ENCODE measurements at places on chromosomes 16 and 17.

- no peak for DNase-seq
Measured at GRCh38 chr16:57502048-57502775, 15.9 kb upstream of the DOK4 start.

DNA sequence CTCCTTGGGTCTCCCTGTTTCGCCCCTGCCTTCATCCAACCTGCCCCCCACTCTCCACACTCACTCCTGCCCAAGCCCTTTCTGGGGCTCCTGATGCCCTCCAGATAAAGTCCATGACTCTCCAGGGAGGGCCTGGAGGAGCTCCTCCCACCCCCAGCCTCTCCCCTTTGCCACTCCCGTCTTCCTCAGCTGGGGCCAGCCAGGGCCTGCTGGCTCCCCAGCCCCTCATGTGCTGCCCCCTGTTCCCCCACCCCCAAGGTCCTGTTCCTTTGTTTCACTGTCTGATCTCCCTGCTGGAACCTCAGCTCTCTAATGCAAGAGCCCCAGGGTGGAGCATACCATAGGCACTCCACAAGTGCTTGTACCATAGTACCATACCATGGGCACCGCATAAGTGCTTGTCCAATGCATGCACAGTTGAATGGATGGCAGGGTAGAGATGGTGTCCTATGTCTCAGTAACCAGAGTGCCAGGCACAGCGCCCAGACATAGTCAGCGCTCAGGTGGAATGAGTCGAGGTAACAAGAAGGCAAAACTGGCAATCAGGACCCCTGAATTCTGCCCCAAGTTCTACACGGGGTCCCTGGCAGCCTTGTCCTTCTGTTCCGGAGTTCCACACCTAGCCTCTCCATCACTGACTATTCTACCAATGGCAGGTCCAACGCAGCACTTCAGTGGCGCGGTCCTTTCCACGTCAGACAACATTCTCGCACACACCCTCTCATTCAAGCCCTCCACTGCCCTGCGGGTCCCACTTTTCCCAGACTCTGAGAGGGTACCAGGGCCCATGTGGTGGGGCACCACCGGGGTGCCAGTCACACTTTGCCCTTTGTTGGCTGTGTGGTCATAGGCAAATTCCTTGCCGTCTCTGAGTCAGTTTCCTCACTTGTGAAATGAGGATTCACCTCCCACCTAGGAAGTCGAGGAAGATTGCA, 1.4 kb downstream of the PLCD3 start:
- no peak for DNase-seq

- peak; percentile 37 for DNase-seq
Measured at GRCh38 chr17:16352303-16352666, 984 bp downstream of the CENPV start.

DNA sequence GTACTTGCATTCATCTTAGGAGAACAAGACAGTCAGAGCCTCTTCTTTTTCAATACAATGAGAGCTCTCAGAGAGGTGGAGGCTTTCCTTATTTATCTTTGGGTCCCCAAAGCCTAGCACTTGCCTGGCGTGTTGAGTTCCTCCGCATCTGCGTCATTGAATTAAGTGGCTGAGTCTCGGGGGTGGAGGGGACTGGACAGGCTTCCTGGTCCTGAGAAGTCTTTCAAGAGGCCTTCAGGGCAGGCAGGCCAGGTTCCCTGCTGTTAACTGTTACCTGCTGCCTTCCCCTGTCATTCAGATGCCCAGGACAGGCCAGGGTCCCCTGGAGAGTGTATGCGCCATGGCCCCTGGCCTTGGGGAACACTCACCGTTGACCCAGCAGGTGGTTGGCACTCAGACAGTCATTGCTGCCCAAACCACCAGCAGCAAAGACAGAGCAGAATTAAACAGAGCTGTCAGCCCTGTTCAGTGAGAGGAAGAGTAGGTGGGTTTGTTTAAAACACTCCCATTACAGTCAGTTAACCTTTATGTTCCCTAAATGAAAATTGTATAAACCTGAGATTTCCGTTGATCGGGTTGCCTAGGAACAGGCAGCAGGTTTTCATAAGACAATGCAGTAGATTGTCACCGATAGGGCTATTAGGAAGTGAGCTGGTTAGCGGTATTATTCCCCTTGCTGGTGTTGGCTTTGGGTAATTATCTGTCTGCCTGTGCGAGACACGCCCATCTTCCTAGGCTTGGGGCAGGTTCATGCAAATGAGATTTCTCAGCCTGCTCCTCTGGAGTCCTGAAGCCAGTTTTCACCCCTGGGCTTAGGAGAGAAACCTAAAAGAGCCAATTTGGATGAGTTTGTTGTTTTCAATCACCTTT, 132.7 kb downstream of the CCDC182 start:
- no peak for DNase-seq

- peak; percentile 33 for DNase-seq
Measured at GRCh38 chr16:86975445-86975844, 341.7 kb downstream of the C16orf95 start.

DNA sequence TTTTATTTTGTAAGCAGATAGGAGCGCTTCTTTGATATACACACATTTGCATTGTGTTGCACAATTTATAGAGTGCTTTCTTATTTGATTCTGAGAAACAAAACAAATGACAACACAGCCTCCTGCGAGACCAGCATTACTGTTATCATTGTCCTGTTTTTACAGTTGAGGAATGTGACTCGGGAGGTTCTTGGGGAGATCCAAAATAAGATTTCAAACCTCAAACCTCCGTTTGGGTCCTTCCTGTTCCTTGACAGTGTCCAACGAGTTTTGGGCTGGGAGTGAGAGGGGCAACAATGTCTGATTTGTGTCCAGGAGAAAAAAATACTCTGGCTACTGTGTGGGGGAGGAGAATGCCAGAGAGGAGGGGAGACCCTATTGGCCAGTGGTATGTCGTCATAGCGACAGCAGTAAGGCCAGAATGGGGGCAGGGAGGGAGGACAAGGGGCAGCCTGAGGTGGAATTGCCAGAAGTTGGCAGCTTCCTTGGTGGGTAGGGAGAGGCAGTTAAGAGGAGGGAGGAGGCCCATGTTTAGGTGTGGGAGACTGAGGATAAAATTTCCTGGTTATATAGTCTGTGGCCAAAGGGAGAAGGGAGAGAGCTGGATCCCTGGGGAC, 45.5 kb downstream of the TMEM132E start:
- DNase-seq: no peak

DNA sequence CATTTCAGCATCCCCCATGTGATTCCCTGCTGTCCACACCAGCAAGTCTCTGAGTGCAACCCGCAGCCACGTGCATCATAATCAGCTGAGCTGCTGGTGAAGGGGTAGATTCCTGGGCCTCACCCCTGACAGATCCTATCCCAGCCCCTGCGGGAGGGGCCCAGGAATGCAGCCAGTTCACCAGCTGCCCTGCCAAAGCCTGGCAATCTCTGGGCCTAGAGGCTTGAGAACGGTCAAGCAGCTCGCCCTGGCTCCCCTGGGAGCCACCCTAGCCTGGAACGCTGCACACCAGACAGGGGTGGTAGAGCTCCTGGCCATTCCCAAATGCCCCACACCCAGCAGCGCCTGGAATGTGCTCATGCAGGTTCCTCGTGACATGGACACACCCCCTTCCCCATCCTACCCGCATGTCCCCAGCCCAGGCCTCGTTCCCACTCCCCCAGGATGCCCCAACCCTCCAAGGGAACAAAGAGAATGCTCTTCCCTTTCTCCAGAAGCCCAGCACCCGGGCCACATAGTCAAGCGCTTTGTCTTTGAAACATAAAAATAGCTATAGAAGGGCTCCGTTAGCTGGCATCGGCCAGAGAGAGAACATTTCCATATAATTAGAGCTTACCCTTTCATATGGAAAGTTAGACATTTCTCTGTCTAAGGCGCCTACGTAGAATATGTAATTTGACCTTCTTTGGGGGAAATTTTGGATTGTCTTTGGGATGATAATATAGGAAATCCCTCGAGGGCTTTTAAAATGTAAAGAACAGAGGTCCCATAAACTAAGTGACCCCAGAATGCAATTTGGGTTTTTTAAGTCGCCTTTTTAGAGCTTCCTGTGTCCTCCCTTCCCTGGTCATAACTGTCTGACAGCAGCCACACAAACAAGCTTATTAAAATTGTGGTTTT, 3.4 kb downstream of the CEP295NL start:
- no peak for DNase-seq

DNA sequence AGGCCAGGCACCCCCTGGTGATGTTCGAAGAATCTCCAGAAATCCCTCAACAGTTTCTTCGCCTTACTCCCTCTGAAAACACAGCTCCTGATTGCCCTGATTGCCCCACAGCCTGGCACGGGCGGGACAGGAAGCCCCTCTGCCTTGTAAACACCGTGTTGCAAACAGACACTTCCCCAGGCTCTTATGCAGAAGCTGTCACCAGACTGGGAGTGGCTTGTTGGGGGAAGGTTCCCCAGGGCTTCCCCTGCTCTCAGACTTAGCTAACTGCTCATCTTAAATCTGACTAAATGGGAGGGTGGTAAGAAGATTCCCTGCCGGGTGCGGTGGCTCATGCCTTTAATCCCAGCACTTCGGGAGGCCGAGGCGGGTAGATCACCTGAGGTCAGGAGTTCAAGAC, 11.2 kb downstream of the PIK3R5 start:
- DNase-seq: no peak

DNA sequence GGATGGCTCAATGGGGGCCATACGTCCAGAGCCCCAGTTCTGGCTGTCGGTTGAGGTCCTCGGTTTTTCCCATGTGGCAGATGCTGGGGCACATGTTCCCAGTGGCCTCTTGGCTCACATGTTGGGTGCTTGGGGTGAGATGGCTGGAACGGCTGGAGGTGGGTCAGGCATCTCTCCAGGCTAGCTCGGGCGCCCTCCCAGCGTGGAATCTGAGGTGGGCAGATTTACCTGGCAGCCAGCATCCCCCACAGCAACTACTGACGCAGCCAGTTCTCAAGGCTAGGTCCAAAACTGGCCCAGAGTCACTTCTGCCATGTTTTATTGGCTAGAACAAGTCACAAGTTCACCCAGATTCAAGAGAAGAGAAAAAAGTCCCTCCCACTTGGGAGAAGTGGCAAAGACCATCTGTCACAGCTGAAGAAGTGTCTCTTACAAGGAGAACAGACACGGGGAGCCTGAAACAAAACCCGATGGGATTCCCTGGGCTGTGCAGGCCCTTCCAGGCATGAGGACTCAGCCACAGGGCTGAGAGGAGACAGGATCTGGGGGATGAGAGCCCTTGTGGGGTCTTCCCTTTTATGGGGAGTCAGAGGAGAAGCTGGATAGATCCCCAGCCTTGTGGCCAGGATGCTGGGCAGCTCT, 15.2 kb downstream of the ACE start:
- no peak for DNase-seq

GRCh38 chr16:50266337-50267091, at the start of gene ADCY7:
Gene ADCY7, plus strand, starts transcription at chr16:50266551. Its CDS starts 21,629 bp downstream, at chr16:50288180.
- peak; percentile 86 for DNase-seq

DNA sequence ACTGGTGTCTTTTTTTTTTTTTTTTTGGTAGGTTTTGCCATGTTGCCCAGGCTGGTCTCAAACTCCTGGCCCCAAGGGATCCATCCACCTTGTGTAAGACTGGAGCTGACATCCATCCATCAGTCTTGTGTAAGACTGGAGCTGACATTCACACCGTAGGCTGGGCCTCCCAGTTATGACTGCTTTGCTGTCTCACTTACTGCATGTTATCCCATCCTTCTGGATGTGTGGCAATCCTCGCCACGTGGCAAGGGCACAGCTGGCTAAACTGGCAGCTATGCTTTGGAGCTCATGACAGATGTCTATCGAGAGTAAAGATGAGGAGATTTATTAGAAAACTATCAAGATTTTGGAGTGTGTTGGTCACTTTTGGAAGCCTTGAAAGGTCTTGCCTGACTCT, 115.1 kb downstream of the ABCA8 start:
- no peak for DNase-seq

GRCh38 chr16:27234171-27234570, 30.8 kb downstream of the KDM8 start:
- DNase-seq: no peak

GRCh38 chr16:68335175-68335574, 24.4 kb downstream of the PRMT7 start:
- DNase-seq: no peak

- DNase-seq: peak; percentile 66
Measured at GRCh38 chr17:63534816-63535455, 11.8 kb downstream of the KCNH6 start.

GRCh38 chr16:58582971-58583765, 46.5 kb downstream of the CNOT1 start:
- DNase-seq: no peak

DNA sequence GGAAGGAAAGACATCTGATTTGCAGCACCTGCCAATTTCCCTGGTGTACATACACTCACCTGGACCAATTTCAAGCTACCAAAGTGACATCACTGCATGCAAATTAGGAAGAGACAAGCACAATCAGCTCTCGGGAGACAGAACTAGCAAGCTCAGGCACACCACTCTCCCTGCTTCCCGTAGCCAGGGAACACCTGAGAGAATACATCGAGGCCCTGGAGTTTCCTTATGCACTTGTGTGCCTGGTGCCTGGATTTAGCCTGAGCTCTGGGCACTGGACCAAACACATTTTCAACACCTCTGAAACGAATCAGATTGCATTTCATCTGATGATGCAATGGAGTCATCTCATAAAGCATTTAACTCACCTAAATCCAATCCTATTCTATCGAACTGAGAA, 110.5 kb downstream of the HS3ST2 start:
- no peak for DNase-seq

GRCh38 chr17:32803544-32803943, 73.4 kb downstream of the MYO1D start:
- DNase-seq: no peak

- DNase-seq: no peak
Measured at GRCh38 chr17:42784409-42784808, 4.0 kb downstream of the WNK4 start.

- no peak for DNase-seq
Measured at GRCh38 chr16:65622151-65622550, 500.3 kb upstream of the CDH11 start.

- DNase-seq: no peak
Measured at GRCh38 chr16:88991813-88992350, 14.9 kb upstream of the CBFA2T3 start.

DNA sequence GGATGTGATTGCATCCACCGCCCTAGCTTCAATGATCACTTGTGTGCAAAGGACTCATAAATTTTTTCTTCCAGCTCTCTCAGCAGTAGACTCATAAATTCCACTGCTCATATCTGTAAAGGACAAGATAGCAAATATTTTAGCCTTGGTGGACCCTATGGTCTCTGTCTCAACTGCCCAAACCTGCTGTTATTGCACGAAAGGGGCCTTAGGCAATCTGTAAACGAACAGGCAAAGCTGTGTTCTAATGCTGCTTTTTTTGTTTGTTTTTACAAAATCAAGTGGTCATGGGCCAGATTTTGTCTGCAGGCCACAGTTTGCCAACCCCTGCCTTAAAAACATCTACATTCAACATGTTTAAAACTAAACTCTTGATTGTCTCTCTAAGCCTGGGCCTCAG, 34.1 kb downstream of the FAM20A start:
- no peak for DNase-seq
